ENCODE measurements at places on chromosomes 1 and 21. TPM values are rescaled to one million over a fixed set of nuclear protein-coding genes. Genes with fewer than 3 reads are reported as not detected.

DNA sequence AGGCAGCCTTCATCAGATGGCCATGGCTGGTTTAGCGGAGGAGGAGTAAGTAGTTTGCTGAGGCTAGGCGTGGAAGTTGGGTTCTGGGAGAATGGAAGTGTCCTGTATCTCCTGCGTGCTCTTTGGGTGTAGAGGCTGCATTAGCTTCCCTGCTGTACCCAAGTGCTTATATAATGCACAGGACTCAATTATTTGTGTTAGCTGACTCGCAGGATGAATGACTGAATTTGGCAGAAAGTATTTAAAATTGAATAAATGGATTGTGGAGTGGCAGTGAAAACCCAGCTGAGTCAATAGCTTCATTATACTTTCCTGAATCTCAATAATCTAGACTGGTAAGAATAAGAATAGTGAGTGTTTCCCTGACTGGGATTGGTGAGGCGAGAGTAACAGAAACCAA, 13.8 kb downstream of the DNTTIP2 start:
- DNase-seq, result no peak

- DNase-seq, result no peak
Measured at GRCh38 chr1:104238991-104239390, 489.3 kb downstream of the AMY1C start.

Gene SFN
- total RNA-seq, result 0.16 TPM

Gene TIE1
- total RNA-seq, result 25.1 TPM

DNA sequence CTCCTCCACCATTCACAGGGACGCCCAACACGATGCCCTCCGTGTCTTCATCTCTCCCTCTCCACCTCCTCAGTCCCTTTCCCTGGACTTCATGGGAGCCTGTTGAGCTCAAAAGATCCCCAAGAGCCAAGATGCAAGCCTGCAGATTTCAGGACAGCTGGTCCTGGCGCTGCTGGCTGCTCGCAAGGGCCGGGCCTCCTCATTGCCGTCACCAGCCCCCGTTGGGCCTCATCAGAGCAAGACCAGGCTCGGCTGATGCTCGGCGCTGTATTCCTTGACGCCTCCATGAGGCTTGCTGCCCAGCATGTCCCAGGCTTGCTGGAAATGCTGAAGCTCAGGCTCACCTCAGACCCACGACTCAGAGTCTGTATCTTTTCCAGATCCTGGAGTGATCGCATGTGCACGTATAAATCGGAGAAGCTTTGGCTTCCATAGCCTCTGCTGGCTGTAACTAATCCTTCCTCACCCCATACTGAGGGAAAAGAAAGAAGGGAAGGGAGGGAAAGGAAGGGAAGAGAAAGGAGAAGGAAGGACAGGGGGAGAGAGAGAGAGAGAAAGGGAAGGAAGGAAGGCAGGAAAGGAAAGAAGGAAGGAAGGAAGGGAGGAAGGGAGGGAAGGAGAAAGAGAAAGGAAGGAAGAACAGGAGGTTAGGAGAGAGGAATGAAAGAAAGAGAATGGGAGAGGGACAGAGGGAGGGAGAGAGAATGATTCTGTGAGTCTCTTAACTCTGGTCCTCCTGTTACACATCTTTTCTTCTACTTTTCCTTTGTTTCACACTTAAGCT, 94.6 kb downstream of the KCNJ15 start:
- DNase-seq, result no peak

GRCh38 chr1:24022581-24023361, 42.6 kb upstream of the SRSF10 start:
- DNase-seq, result no peak

DNA sequence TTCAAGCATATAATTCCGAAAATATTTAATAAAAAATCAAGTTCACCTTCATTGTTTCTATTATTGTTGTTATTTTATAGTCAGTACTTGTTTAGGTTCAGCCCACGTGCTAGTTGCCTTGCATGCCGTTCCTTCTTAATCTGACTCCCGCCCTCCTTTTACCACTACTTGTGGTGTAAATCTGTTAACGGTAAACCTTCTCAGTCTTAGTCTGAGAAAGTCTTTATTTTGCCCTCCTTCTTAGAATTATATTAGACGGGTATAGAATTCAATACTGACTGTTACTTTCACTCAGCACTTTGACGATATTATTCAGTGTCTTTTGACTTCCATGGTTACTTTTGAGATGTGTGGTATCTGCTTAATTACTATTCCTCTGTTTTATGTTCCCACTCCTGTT, 104.8 kb downstream of the RGL1 start:
- no peak for DNase-seq

Gene MORC3
- 19.4 TPM for total RNA-seq

DNA sequence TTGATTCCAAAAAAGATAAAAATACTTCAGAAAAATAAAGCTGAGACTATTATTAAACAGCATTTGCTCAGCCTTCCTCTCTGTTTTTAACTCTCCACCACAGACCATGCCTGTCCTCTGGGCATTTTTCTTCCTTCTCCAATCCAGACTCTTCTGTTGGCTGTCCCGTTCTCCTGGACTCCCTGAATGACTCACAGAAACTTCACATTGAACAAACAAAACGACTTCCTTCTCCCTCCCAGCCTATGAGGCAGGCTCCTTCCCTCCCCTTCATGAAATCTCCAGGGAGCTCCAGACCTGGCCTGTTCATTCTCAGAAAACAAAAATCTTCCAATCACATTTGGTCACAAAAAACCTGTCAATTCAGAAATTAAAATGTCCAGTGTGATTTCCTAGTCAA, 421.3 kb downstream of the NPHP4 start:
- DNase-seq, result no peak

GRCh38 chr1:8343464-8344001, 25.6 kb downstream of the SLC45A1 start:
- DNase-seq, result peak; percentile 67

- no peak for DNase-seq
Measured at GRCh38 chr1:228050571-228051231, 31.8 kb upstream of the ARF1 start.

DNA sequence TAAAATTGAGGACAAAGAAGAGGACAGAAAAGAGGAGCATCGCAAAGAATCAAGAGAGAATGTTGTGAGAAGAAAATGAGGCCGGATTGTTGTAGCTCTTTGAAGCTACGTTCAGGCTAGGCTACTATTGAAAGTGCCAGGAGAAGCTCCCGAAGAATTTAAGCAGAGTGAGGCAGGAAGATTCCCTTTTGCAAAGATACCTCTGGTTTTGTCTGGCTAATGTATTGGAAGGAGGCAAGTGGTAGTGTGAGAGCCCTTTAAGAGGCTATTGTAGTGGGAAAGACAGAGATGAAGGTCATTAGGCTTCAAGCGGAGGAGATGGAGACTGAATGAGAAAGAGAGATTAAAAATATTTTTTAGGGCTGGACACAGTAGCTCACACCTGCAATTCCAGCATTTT, 476.9 kb upstream of the ADGRL2 start:
- no peak for DNase-seq

Gene FMO5
- total RNA-seq, result 3.2 TPM

DNA sequence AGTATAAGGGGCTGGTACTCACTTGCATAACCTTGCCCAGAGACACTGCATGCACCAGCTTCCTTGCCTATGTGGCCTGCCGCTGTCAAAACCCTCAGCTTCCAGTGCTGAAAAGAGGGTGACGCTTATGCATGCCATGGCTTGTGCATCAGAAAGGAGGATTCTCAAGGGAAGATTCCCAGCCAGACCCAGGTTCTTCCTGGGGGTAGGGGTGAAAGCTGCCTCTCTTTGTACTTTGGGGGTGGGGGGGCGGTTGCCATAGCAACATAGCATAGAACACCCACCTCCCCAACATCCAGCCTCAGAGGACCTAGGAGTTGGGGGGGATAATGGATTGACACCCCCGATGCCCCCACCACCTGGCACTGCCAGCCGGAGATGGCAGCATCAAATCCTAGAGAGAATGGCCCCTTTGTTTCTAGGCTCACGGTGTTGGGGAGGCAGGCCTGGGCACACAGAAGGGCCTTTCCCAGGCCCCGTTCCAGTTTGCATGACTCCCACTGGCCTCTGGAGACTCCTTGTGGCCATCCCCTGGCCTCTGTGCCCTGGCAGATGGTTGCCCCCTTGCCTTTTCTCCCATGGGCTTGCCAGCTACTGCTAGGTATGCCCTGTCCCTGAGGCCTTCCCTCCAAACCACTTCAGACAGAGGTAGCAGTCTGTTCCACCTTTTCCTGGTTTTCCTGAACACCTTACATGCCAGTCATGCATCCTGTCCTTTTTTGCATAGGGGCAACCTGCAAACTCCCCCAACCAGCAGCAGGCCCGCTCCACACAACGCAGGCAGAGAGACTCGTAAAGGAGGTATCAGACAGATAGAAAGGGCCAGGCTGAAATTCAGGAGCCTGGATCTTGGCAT, 44.6 kb downstream of the RHBG start:
- no peak for DNase-seq

DNA sequence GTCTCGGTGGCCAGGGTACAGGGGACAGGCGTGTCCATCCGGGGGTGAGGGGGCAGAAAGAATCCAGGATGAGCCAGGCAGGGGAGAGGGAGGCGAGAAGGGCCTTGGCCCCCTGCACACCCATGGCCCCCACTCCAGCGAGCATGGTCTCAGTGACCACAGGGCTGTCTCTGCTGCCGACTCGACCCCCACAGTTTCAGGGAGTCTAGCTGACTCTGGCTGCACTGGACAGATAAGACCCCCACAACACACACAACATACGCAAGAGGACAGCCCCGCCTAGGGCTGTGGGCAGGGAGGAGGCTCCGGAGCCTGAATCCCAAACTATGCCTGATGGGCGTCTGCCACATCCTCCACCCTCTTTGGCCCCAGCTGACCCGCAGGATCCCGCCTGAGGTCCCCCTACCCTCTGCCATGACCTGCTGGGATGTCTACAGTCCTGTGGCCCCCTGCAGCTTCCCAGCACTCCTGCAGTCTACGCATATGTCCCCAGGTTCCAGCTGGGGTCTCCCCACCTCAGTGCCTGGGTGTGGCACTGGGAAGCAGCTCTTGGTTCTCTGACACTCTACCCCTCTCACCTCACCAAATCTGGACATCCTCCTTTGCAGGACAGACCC, 22.0 kb downstream of the WNT9A start:
- no peak for DNase-seq

DNA sequence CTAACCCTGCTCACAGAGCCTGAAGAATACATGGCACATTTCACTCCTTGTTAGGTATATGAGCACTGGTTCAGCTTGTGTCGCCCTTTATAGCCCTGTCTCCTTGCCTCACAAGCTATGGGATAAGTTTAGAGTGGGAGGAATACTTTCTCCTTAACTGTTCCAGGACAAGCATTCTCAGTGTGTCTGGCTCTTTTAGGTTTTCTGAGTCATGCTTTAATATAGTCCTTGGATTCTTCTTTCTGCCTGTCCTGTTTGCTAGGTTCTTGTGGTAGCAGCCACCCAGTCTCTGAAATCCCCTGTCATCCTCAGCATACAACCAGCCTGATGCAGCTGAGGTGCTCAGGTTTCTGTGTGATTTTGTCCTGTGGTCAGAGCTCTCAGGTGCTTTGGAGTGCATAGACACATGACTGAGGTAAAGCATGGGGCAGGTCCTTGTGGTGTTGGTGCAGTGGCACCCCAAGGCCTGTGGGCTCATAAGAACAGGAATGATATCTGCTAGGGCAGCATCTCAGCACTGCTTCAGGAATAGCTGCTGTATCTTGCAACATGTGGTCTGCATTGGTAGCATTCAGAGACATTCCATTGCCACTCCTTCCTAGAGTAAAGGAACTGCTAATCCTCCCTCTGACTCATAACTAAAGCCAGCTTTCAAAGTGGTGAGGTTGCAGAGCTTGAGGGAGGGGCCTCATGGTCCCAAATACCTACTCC, 14.2 kb upstream of the CASQ2 start:
- no peak for DNase-seq

DNA sequence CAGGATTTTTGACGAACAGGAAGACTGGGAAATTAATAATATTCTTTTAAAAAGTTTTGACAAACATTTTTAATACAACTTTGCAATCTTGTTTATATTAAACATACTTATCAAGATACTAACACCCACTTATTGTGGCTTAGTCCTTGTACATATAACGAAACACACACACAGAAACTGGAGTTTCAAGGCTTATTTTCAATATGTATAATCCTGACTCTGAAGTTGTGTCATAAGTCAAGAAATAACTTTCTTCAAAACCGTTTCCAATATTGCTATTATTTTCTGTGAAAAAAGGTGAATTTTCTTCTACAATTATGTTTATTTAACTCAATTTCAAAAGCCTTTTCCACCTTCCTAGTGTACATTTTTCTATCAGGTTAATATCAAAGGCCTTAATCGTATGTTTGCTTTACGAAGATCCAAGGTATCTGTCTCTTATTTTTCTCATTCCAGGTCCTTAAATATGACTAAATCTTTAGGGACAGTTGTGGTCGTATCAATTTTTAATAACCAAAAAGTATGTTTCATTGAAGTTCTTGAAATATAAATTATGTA, 1.8 kb downstream of the CDKN2C start:
- DNase-seq, result no peak

GRCh38 chr1:108609483-108610049, 49.7 kb downstream of the EEIG2 start:
- DNase-seq, result no peak

Gene CDC7
- total RNA-seq, result 0.60 TPM

GRCh38 chr1:75550559-75550958, 60.4 kb downstream of the SLC44A5 start:
- DNase-seq, result no peak

DNA sequence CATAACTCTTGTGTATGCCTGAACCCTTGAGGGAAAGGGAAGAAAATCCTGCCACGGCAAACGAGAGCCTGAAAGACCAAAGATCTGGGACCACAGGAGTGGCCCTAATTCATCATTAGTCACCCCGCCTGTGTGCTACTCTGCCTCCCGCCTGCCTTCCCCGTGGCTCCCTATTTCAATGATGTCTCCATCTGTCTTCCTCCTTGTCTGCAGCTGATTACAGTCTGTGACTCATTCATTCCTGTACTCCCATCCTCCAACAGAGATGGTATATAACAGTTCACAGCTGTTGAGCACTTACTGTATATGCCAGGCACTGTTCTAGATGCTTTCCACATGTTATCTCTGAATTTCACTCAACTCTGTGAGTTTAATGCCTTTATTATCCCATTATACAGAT, 96.6 kb downstream of the SEC16B start:
- DNase-seq, result no peak

DNA sequence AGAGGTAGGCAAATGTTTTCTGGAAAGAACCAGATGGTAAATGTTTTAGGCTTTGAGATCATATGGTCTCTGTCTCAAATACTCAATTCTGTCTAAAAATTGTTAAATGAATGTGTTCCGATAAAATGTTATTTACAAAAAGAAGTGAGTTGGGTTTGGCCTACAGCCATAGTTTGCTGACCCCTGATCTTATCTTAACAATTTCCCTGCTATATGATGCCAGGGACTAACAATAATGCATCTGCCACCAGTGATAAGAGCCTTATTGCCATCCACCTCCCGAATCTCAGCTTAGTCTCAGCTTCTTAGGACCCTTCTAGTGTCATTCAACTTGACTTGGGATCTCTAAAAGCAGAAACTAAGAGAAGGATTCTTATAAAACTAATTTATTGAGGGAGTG, 208.5 kb upstream of the ADGRL2 start:
- DNase-seq, result no peak

Gene ITGB2
- 18.6 TPM for total RNA-seq
